ENCODE measurements at places on chromosomes 1 and 21.
A peak's percentile ranks its signal among the peaks of the same experiment; 100 is the strongest.

DNA sequence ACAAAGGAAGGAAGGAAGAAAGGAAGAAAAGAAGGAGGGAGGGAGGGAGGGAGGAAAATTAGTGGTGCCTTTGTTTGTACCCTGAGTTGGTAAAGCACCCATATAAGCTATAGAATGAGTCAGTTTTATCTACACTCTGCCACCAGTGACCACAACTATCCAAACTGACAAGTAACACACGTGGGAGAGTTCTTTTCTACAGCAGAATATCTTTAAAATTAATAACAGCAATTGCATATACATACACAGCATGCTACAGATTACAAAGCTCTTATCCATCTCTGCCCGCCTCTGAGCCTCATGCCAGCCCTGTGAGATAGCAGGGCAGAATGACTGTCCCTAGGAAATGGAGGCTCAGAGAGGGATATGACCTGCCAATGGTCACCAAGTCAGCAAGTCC is 20.3 kb downstream of the CDCP2 start:
- DNase-seq, result no peak

DNA sequence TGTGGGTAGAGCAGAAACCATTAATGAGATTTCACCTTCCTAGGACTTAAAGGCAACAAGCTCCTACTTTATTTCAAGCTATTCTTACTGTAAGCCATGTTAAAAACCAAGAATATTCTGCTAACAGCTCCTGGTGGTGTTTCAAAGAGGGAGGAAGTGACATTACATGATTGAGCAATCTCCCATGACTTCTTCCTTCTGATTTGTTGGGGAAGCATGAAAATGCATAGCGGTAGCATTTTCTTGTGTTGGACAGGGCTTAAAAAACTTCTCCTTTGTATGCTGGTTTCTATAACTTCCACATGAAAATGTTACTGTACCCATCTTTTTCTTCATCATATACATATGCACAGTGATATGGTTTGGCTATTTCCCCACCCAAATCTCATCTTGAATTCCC is 297.0 kb upstream of the SNX7 start:
- DNase-seq, result no peak

- DNase-seq, result no peak
Measured at GRCh38 chr1:59022799-59023198, 239.0 kb upstream of the JUN start.

GRCh38 chr1:55399346-55399745 is 184.2 kb upstream of the USP24 start:
- DNase-seq, result no peak

DNA sequence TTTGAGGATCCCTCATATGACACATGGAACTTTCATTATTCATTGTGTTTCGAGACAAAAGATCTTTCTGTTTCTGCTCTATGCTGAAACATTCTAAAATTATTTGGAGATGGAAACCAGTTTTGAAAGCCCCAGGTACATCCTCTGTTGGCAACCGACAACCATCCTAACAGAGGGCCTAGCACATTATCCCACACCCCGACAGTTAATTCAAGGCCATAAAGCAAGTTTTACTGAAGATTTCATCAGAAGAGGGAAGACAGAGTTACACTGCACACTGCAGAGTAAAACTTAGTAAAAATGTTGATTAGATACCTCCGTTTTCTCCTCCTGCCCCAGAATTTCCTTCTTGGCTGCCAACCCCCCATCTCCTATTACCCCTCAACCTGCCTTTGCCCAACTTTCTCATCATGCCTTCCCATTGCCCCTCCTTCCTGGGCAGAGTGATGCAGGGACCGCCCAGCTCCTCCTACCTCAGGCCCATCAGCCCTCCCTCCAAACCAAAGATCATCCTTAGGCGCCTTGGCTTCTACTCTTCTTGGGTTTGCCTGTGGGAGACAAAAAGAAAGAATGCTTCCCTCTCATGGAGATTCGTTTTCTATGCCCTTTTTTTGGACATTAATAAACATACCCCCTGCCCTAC is 52.9 kb upstream of the CITED4 start:
- DNase-seq, result no peak

DNA sequence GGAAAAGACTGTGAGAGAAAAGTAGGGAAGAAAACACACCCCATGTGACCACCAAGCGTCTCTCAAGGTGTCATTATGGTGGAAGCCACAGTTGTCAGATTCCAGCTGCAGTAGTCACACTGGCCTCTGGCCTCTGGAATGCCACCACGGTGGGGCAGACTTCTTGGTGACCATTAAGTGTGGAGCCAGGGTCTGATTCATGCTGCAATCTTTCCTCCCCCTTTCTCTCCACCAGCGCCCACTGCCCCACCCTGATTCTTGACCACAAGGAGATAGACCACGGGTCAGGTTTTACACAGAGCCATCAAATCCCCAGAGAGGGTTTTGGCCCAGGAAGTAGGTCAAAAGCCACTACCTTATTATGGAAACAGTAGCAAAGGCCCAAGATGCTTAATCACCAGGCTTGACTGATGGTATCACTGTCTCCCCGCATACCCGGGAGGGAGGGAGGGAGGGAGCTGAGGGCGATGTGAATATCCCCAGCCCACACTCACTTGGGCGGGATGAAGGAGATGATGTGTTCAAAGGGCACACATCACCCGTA is 52.7 kb upstream of the GRHL3 start:
- DNase-seq, result no peak

- no peak for DNase-seq
Measured at GRCh38 chr1:229107304-229107815, 163.6 kb upstream of the RAB4A start.

DNA sequence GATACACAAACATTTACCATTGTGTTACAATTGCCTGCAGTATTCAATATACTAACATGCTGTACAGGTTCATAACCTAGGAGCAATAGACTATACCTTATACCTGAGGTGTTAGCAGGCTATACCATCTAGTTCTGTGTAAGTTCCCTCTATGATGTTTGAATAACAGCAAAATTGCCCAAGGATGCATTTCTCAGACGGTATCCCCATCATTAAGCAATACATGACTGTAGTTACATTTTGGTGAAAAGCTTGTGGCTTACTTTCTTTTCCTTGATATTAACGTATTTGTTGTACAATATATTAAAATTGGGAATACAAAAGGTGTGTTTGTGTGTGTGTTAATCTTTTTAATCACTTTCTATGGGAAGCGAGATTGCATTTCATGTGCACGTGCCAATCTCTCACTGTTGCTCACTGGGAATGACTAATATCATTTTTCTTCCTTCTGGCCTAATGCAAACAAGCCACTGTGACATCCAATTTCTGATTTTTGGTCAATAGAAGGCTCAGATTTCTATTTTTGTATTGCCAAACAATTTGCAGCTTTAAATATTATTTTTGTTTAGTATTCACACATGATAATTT is 36.7 kb upstream of the WLS start:
- DNase-seq, result no peak

GRCh38 chr1:211066781-211067384 is 67.1 kb downstream of the KCNH1 start:
- DNase-seq, result no peak

DNA sequence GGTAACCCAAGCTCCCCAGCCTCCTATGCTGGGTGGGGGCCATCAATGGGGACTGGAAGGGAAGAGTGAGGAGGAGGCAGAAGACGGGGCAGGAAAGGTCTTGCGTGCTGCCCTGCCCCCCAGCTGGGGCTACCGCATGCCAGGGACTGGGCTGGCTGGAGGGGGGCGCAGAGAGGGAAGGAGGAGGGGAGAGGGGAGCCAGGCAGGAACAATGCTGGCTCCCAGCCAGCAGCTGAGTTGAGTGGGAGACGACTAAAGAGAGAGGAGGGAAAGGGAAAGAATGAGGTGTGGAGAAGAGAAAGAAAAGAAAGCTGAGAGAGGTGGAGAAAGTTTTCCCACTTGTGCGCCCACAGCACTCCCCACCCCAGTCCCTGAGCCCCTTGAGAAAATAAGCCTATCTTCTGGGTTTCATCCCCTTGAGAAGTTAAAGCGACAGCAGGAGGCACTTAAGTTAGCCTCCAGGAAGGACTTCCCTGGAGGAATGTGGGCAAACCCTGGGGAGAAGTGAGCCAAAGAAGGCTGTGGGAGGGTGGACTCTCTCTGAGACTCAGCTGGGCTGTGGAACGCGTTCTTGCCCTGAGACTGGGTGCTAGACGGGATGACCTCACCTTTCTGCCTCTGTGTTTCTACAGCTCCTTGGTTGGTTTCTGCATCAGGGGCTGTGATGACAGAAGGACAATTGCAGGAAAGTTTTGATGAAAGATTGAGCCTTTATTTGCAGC is 12.9 kb upstream of the NES start:
- peak; percentile 61 for DNase-seq

DNA sequence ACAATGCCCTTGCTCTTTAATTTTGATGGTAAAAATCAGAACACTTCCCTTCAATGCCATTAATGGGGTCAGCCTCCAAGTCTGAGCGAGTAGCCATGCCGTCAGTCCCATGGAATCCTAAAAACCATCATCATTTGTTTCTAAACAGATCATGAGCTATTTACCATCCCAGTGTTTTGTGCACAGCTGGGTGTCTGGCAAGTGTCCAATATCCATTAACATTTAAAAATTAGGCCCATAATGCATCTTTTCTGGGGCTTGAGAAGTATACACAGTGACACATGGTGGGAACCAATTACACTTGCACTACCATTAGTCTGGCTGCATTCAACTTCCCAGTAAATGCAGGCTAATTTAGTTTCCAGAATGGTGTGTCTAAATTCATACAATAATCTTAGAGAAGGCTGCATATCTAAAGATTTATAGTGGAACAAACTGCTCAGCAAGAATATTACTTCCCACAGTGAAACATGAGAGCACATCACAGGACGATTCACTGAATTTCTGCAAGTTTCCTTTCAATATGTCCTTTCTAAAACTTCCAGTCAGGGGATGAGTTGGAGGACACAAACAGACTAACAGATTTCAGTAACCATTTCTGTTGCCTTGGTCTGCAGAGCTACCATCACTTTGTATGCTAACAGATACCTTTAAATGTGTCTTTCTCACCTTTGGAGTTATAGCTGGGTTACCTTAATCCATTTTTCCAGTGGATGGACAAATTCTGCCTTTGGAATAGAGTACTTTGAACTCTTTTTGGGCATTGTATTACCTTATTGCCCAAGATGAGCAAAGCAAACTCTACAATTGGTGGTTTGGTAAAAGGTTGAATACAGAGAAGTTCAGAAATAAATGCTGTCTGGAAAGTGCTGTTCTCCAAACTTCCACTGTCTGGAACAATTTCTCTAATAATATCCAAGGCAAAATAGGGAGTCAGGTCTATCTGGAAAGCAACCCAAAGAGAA is 258.0 kb downstream of the PTBP2 start:
- DNase-seq, result peak; percentile 53

DNA sequence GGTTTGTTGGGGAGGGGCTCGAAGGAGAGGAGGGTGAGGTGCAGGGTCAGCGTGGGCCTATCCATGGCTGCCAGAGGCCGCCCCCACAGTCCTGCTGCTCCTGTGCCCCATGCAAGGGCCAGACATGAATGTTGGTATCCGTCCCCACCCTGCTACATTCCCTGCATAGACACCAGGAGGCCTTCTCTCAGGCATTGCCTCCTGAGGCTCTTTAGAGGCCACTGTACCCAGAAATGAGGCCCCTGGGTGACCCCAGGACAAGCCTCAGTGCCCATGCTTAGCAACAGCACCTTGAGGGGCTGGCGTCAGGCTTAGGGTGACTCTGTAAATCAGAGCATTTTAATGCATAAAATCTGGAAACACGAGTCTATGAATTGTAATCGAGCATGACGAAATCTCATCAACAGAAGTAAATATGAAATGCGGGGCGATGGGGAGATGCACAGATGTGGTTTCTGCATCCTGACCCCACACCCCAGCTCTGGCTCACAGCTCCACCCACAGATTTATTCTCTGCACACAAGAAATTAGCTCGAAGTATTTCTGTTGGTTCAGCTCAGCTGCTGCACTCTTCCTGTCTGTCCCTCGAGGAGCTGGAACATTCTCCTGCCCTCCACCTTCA is 124.0 kb upstream of the CSF3R start:
- DNase-seq, result no peak

GRCh38 chr1:59332983-59333382 is 36.1 kb downstream of the FGGY start:
- DNase-seq, result no peak

Measured in BE2C (cell line).